ENCODE measurements at places on chromosomes 11 and 22. TPM values are rescaled to one million over a fixed set of nuclear protein-coding genes. Genes with fewer than 3 reads are reported as not detected.

The CARD10 gene
- total RNA-seq = 28.4 TPM

The MUC5AC gene
- total RNA-seq = 266 TPM

The FAM227A gene
- total RNA-seq = 0.45 TPM

The OR51A2 gene
- not detected for total RNA-seq

The HPS4 gene
- total RNA-seq = 44.6 TPM

The ELFN2 gene
- total RNA-seq = not detected

Measured in stomach (tissue), 19 donors.